Astrocyte (in vitro differentiated cells and primary cell): ENCODE measurements at places on chromosomes 3 and 15.

GRCh38 chr15:61186905-61187741 lies 42.0 kb downstream of the RORA start:
- DNase-seq, result peak; percentile 13

DNA sequence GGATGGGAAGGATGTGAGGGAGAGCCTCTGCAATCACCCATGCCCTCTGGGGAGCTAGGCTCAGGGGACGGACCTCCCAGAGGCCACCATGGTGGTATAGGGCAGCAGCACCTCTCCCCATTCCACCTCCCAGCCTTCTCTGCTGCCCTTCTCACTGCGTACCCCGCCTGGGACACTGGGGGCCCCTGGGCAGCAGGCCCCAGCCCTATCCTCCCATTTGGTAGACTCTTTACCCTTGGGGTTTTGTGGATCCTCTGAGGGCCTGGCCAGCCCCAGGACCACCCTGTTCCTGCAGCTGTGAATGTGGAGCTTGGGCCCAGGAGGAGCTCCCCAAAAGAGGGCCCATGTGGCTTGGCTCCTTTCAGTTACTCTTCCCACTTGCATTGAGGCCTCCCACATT lies 131.9 kb downstream of the DNAJB8 start:
- no peak for DNase-seq

- no peak for DNase-seq
Observed at GRCh38 chr3:175704366-175705055, 845.4 kb downstream of the NAALADL2 start.

GRCh38 chr3:190588570-190588969 lies 74.7 kb downstream of the IL1RAP start:
- DNase-seq, result no peak

- no peak for DNase-seq
Observed at GRCh38 chr3:10226293-10226692, 22.0 kb upstream of the TATDN2 start.

- peak; percentile 98 for DNase-seq
Observed at GRCh38 chr15:41606997-41607396, 48.0 kb downstream of the TYRO3 start.

GRCh38 chr15:44195151-44195740 lies at the start of gene FRMD5:
TSS of gene FRMD5 (minus strand) at chr15:44195271.
- DNase-seq, result peak; percentile 96

DNA sequence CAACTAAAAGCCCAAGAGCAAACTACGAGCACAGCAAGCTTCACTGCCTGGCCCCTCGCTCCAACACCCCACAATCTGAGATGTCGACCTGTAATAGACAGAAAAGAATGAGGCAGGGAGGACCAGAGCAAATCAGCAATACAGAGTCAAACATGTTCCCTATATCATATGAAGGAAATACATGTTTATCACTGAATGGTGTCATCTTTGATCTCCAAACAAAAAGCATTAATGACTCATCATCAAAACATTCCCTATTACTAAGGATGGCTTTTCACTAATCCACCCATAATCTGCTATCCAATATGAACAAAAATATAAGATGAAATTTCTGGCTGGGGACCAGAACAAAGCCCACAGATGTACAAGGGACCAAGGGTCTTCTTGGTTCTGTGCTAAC lies 34.7 kb downstream of the MYO5A start:
- no peak for DNase-seq

DNA sequence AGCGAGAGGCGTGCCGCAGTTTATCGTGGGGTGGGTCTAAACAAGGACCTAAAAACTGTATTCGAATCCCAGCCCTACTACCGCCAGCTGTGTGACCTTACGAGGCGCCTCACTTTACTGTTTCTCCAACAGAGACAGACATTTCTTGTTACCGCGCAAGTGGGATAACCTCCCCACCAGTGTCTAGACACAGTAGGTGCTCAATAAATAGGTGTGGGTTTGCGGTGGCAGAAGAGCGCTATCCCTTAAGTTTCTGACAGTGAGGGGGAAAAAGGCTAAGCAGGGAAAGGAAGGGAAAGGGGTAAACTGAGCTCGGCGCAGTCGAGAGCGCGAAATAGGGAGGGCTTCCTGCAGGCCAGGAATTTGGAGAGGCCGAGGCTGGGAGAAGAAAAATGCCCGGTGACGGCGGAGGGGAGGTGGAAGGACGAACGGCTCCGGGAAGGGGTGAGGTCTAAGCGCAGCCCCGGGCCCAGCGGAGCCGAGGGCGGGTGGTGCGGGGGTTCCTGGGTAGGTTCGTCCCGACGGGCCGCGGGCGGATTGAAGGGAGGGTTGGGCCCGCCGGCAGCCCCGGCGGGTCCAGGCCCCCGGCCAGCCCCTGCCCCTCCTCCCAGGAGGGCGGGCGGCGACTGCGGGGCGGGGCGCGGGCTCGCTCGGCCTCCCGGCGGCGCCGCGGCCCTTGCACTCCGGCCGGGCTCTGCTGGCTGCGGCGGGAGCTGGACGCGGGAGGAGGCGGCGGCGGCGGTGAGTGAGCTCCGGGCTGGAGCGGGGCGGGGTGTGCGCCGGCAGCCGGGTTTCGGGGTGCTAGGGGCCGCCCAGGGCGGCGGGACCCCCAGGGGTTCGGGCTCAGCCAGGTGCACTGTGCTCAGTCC lies at the start of gene CGNL1:
Gene CGNL1 (plus strand): TSS at position 679 of the 869 bp plus-strand sequence. CDS start 61,495 bp downstream, outside the sequence.
- no peak for DNase-seq

GRCh38 chr15:69415381-69415780 lies 1.2 kb downstream of the KIF23 start:
- DNase-seq, result peak; percentile 51

GRCh38 chr3:57078344-57078634 lies 17.8 kb downstream of the SPATA12 start:
- DNase-seq, result peak; percentile 41

DNA sequence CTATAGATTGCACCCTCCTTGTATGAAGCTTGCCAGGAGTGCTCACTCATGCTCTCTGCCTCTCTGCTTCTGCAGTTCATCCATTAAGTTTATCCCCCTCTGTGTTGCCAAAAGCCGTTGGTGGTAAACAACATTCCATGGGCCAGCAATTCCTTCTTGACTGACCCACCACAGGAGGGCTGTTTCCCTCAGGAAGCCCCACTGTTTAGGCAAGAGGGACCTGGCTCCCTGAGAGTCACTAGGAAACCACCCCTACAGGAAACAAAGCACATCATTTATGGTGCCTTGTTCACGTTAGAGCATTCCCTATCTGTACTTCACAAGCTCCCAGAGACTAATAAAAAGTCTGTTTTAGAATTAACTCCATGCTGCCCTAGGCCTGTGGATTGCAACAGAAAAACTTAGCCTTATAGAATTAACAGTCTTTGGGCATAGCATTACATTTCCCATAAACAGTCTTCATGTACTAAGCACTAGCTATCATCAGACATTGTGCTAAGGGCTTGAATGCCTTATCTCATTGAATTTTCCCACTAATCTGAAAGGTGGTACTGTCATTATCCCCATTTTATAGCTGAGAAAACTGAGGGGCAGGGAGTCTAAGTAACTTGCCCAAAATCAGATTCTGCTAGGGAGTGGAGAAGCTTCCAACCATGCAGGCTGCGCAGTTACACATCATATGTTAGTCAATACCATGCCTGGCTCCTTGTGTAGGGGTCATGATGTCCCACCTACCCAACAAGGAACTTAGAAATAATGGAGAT lies 149.9 kb downstream of the SHQ1 start:
- no peak for DNase-seq

DNA sequence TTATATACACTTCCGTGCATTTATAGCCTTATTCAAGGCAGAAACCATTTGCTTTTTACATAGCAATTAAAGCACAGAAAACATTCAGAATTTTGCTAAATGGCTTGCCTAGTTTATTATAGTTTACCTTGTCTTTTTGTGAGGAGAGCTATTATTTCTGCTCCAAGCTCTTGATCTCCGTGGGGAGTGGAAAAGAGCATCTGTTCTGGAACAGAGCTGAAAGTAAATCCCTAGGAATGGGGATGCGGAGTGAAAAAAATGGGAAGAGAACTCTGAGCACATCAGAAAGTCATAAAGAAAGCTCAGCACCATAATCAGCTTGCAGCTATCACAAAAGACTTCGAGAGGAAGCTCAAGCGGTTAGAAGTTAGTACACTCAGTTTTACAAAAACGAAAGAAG lies 1006.7 kb downstream of the ROBO2 start:
- DNase-seq, result no peak

DNA sequence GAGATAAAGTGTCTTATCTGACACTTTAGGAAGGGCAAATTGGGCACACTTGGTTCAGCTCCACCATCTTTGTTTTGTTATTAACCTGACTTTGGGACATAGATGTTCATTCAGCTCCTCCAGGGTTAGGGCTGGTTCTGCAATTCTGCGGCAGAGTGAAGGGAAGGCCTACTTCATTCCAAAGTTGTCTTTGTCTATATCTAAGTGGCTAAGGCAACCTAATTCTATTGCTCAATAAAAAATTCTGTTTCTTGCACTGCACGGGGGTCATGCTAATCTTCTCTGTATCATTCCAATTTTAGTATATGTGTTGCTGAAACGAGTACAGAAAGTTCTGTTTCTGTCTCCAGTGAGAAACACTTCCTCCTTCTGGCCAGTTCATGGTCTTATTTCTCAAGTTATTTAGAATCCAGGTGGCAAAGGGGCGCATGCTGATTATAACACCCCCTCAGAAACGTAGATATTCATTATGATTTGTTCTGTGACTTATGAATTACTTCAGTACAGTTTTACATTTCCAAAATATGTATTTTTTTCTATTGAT lies 53.5 kb downstream of the PFN2 start:
- no peak for DNase-seq

- DNase-seq, result no peak
Observed at GRCh38 chr3:150073513-150073912, 102.8 kb upstream of the PFN2 start.

DNA sequence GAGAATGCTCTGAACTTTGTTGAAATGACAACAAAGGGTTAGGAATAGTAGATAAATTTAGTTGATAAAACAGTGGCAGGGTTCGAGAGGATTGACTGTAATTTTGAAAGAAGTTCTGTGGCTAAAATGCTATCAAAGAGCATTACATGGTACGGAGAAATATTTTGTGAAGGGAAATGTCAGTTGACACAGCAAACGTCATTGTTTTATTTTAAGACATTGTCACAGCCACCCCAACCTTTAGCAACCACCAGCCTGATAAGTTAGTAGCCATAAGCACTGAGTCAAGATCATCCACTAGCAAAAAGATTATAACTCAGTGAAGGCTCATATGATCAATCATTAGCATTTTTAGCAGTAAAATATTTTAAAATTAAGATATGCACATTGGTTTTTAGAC lies 8.7 kb upstream of the ST3GAL6 start:
- DNase-seq, result no peak

- no peak for DNase-seq
Observed at GRCh38 chr3:13821126-13821525, 58.7 kb downstream of the WNT7A start.

DNA sequence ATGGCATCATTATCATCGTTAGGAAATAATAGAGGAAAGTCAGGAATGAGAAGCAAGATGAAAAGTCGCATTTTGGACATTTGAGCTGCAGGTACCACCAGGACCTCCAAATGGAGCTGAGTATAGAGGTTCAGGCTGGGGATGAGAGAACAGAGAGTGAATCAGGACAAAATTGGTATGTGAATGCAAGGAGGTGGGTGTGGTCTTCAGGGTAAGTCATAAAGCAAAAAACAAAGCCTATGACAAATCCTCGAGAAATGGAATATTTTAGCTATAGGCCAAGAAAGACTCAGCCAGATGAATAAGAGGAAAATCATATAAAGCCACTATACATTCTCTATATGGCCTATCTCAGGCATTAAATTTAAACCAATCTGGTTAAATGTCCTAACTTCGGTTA lies 841.3 kb downstream of the ROBO1 start:
- DNase-seq, result no peak

DNA sequence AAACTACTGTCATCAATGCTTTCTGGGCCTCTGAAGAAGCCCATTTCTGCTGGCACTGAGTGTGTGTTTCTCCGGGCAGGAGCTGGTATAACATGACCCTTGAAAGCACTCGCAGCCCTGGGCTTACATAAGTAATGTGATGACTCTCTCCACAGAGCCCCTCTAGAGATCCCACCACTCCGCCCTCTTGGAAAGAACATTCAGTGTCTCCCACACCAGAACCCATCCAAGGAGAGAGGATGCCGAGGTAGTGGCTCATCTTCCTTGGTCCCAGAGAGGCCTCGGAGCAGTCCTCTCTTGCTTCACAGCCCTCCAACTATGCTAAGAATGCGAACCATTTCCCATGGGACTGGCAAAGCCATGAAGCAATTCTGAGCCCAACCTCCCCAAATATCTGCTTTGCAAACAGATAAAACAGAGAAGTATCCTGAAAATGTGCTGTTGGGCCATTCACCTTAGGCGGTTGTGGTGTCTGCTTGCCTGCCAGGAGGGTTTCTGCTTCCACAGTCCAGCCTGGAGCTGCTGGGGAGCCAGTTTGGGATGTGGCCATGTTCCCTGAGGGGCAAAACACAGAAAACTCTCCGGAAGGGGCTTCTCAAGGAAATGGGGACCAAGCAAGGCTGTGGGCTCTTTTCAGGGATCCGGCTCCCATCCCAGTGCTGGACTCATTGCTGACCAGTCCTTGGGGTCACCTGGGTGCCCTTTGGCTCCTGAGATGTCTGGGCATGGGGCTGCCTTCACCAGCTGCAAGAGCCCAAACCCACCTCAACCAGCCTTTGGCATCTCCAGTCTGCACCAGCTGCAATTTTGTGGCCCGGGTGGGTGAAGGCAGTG lies 47.3 kb downstream of the AMOTL2 start:
- DNase-seq, result peak; percentile 98

DNA sequence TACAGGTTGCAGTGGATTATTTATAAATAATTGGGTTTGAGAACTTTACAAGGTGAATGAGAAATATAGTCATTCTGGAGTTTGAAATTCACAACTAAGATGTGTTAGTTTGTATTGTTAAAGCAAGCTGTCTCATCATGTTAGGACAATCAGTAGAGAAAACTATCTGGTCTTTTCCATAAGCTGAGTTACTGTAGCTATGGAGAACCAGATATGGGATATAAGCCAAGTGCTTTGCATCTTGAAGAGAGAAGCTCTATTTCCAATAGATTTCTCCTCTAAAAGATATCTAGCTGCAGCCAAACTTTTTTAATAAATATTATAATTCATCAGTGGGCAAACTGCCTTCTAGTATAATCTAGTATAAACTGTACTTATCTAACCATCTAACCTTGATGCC lies 11.3 kb downstream of the P3H2 start:
- DNase-seq, result no peak

DNA sequence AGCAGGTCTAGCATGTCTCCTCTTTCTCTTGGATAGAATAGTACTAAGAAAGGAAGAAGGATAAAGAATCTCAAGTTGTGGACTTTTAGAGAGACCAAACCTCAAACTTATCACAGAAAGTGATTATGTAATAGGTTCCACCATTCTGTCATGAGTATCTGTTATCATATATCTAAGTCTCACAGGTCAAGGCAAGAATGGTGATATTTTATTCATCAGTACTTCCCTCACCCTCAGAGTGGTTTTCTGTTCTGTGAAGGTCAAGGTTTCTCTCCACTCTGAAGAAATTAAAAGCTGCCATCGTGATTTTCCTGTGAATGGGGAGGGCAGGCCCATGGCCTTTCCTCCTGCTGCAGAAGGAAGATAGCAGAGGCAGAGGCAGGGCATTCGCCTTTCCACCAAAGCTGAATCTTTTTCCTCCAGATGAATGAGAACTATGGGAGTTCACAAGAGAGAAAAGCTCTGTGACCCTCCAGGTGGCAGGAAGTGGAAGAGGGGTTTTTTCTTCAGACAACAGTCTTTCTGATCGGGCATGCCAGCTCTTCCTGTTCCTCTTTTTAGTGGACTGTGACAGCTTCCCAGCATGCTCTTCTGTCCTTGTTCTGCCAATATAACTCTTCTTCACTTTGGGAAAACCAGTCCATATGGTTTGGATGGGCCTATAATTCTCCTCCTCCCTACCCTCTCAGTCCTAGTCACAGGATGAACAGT lies 37.1 kb upstream of the CCK start:
- DNase-seq, result no peak

- DNase-seq, result no peak
Observed at GRCh38 chr3:183180784-183181295, 18.3 kb upstream of the LAMP3 start.
